ENCODE measurements at places on chromosomes 6 and 20.

DNA sequence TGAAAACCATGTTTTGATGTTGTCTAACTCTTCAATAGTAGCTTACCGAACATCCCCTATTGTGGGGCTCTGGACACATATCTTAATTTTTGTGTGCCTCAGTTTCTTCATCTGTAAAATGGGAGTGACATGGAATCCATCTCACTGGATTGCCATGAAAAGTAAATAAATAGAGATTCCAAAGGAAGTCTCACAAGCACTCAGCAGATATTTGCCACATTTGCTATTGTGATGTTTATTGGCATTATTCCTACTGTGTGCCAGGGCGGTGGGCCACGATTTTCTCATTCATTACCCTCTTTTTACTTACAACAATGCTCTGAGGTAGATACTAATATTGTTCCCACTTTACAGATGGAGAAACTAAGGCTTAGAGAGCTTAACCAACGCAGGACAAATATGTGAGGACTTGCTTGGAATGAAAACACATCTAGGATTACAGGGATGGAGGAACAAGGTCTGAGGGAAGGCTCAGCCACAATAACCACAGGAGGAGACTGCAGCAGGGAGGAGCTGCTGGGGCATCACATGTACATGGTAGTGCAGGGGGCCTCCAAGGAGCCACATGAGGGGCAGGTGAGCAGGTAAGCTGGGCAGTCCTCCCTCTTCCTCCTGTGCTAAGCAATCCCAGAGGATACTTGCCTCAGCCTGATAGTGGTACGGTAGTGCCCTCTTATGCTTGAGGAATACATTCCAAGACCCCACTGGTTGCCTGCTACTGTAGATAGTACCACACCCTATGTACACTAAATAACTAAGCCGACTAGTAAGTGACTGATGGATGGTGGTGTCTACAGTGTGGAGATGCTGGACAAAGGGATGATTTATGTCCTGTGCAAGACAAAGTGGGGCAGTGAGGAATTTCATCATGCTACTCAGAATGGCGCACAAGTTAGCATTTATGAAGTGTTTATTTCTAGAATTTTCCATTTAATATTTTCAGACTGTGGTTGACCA lies 176.9 kb downstream of the FOXA2 start:
- DNase-seq, result no peak

- DNase-seq, result no peak
Measured at GRCh38 chr6:100134703-100135102, 140.7 kb upstream of the MCHR2 start.

GRCh38 chr6:131910219-131910589 lies 41.0 kb downstream of the CCN2 start:
- DNase-seq, result no peak

DNA sequence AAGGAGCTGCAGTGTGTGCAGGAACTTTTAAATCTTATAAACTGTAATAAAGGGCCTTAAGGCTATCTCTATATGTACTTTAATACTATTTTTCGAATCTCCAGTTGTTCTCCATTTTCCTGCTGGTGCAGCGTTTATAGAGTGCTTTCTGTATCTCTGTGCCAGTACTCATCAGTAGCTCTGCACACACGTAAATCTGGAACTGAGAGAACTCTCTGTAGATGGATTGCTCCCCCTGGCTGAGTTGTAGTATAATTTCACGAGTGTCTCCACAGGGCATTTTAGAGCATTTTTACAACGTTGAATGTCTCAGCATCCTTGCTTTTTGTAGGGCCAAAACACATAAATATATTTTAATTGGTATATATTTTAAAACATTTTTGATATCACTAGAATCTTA lies 256.5 kb downstream of the TRDN start:
- DNase-seq, result peak; percentile 32

DNA sequence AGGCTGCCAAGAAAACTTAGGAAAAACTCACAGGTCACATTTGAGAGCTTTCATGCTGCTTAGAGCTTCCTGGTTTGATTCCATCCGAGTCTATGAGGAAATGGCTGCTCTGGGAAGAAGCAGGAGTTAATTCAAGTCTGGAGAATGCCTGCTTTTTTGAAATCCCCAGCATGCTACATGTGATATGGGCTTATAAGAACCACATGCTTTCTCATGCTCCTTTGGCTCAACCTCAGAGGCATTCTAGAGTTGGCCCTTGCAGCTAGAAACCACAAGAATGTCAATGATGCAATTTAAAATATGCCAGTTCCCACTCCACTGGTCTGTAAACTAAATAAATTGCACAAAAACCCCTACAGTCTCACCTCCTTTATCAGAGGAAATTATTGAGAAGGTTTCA lies 142.9 kb upstream of the OLIG3 start:
- DNase-seq, result peak; percentile 13

DNA sequence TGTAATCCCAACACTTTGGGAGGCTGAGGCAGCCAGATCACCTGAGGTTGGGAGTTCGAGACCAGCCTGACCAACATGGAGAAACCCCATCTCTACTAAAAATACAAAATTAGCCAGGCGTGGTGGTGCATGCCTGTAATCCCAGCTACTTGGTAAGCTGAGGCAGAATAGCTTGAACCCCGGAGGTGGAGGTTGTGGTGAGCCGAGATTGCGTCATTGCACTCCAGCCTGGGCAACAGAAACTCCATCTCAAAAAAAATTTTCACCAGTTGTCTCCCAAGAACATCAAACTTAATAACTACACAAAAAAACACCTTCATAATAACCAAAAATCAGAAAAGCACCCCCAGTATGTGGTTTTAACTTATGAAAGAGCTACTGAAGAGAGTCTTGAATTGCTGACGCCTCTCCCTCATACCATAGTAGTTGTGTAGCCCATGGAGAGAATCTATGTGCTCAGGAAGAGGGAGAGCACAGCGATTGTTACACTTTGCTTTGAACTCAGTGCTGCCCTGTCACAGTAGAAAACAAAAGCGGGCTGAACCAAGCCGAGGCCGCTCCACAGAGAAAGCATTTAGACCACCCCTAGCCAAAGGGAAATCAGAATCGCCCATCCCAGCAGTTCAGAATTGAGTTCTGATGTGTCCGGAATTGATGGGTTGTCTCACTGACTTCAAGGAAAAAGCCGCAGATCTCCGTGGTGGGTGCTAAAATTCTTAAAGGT lies 42.0 kb upstream of the GMPR start:
- DNase-seq, result no peak

GRCh38 chr6:156437121-156437879 lies 339.9 kb upstream of the ARID1B start:
- peak; percentile 38 for DNase-seq

DNA sequence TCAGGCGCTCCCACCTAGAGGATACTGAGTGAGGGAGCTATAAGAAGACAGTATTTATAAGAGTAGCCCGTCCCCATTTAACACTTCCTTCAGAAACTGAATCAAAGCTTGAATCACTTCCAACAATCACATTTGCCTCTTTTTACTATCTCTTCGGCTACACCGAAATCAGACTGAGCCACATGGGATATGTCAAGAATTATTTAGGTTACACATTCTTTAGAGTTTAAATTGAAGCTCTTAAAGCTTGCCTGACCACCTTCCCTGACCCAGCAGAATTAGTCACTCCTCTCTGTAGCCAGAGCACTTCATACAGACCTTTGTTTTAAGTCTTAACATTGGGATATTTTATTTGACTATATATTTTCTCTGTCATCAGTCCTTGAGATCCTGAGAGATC lies 163.7 kb downstream of the MAFB start:
- no peak for DNase-seq

DNA sequence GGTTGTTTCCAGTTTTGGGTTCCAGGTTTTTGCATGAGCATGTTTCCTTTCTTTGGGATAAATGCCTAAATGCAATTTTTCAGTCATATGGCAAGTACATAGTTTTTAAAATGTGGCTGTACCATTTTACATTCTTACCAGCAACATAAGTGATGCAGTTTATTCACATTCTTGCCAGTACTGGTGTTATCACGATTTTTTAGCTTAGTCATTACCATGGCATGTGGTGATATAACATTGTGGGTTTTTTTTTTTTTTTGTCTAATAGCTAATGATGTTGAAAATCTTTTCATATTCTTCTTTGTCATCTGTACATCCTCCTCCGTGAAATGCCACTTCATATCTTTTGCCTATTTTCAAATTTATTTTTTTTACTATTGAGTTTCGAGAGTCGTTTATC lies 2.9 kb upstream of the TDRD6 start:
- no peak for DNase-seq

- DNase-seq, result no peak
Measured at GRCh38 chr6:105646391-105646867, 243.5 kb upstream of the PREP start.

DNA sequence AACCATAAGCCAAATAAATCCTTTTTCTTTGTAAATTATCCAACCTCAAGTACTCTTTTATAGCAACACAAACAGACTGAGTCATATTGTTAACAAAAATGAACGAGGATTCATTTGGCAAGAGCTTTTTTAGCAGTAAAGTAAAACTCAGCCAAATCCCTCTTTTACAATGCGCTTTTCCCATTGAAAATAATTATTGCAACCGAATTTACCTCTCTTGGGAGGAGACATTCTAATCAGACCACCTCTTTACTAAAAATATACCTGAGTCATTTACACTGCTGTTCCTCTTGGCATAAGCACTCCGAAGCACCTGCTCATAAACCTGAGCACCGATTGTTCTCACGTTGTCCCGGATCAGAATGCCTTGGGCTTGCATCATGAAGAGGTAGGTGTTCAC lies 57.4 kb downstream of the B4GALT5 start:
- no peak for DNase-seq

DNA sequence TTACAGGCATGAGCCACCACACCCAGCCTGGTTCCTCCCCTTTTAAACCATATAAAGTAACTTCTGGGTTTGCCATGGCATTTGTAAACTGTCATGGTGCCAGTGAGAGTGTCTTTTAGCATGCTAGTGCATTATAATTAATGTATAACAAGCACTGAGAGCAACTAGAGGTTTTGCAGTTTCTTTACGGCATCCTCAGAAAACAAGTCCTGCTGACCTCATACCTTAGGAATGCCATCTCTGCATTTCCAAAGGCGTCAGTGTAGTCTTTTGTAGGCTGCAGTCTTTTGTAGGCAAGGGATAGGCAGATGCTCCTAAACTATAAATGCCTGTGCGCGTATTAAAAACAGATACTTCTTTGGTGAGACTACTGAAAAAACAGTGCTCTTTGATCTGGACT lies 75.0 kb upstream of the EZR start:
- no peak for DNase-seq

GRCh38 chr6:140012150-140012549 lies 637.7 kb upstream of the CITED2 start:
- no peak for DNase-seq

- DNase-seq, result peak; percentile 92
Measured at GRCh38 chr6:157198425-157199279, 124.7 kb downstream of the TMEM242 start.

DNA sequence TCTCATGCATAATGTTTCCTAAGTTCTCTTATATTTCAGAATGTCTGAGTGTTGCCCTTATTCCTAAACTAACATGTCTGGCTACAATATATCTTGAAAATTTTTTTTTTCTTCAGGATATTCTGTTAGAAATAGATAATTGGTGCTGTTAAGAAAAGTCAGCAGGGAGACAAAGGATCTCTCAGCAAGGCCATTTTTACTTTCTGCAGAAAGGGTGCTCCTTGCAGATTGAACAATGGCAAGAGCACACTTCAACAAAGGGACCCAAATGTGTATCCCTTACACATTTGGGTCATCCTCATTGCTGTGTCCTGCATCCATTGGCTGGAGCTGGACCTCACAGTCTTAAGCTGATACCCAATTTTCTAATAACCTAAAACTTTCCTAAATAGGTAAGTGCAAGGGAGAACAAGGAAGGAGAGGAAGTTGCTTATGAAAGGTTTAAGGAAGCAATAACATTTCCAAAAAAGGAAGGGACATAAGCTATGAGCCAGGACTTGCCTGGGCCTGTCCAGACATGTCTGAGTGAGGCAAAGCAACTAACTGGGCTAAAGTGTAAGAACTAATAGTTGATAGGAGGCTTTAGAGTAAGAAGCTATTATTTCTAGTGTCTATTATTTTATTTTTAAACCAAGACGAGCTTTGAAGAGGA lies 429.6 kb downstream of the BCKDHB start:
- DNase-seq, result no peak

GRCh38 chr6:30683183-30683979 lies 3.1 kb downstream of the PPP1R18 start:
- no peak for DNase-seq

DNA sequence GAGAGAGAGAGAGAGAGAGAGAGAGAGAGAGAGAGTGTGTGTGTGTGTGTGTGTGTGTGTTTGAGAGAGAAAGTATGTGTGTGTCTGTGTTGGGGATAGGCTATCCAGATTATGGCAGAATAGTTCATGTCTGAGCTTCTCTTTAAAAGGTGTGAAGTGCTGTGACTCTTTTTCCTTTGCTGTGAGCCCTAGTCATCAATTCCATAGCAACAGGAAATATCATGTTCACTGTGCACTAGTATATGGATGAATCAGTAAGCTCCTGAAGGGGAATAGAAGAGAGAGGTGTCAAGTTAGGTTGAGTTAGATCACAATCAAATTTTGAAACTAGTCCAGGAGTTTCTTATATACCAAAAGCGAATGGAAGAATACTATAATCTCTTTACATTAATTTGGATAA lies 318.7 kb downstream of the RFPL4B start:
- DNase-seq, result no peak

DNA sequence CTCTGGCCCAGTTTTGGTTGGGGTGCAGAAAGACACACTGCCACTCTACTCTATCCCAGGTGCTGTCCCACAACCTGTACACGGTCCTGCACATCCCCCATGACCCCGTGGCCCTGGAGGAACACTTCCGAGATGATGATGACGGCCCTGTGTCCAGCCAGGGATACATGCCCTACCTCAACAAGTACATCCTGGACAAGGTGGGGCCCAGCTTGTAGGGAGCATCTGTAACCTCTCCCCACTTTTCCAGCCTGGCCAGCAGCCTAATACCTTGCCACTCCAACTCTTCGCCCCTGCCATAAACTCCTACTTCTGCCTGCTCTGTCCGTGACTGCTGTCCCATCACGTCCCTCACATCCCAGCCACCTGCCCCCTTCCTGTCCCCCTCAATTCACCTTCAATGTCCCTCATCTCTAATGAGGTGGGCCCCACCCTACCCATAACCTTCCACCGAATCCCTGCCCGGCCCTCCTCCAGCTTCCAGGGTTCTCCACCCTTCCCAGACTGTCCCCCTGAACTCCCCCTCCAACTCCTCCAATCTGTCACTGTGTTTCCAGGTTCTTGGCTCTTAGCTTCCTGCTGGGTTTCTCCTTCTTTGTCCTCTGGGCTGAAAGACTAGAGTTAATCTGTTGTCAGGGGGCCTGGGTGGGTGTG lies 12.1 kb downstream of the DEF6 start:
- no peak for DNase-seq

GRCh38 chr6:155530219-155530834 lies 74.7 kb upstream of the NOX3 start:
- DNase-seq, result no peak

DNA sequence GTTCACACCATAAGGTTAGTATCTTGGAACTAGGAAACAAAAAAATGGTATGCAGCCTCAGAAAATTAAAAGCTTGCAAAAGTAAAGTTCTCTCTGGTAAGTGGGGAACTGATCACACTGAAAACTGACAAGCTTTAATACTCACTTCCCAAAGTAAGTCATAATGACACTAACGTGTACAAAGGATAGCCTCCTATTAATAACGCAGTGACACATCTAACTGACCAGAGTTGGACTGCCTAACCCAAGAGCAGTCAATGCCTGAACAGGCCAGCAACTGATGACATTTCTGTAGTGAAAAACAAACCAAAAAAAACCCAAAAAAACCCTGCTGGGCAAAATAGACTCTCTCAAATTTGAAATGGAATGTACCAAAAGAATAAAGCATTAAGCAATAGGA lies 30.7 kb downstream of the CHD6 start:
- no peak for DNase-seq

- peak; percentile 85 for DNase-seq
Measured at GRCh38 chr6:43171707-43172103, 636 bp downstream of the SRF start.

- DNase-seq, result no peak
Measured at GRCh38 chr6:168943231-168943905, 310.3 kb downstream of the THBS2 start.

All from kidney (tissue), 22 donors.